ENCODE measurements at places on chromosomes 1 and 21. TPM values are rescaled to one million over a fixed set of nuclear protein-coding genes. Genes with fewer than 3 reads are reported as not detected.

The DIRAS3 gene
- total RNA-seq: not detected

The RNF186 gene
- total RNA-seq: not detected

The WNT2B gene
- total RNA-seq: 0.27 TPM

The CELA3B gene
- not detected for total RNA-seq

The TOMM20 gene
- total RNA-seq: 75.8 TPM

The OR10Z1 gene
- total RNA-seq: not detected

The THEMIS2 gene
- 99.0 TPM for total RNA-seq

The CHI3L1 gene
- not detected for total RNA-seq

The LMOD1 gene
- total RNA-seq: not detected

The TMCO4 gene
- total RNA-seq: 14.7 TPM

The GPATCH4 gene
- 46.6 TPM for total RNA-seq

The S100A12 gene
- not detected for total RNA-seq

The PLEKHN1 gene
- total RNA-seq: 2.4 TPM

The KLHL21 gene
- 26.0 TPM for total RNA-seq

The KRTAP10-10 gene
- not detected for total RNA-seq

The RGS8 gene
- total RNA-seq: not detected

The APCS gene
- total RNA-seq: not detected

The GNG4 gene
- 3.7 TPM for total RNA-seq

The TENT5C gene
- 14.7 TPM for total RNA-seq

The TP73 gene
- 1.4 TPM for total RNA-seq

The FAM3B gene
- not detected for total RNA-seq

The ANGPTL3 gene
- not detected for total RNA-seq

The PCSK9 gene
- not detected for total RNA-seq

The DISC1 gene
- total RNA-seq: 14.0 TPM

The CRYZL1 gene
- 34.6 TPM for total RNA-seq

The TSPAN2 gene
- 1.1 TPM for total RNA-seq

The MAP10 gene
- 4.5 TPM for total RNA-seq

The CFAP126 gene
- not detected for total RNA-seq

The TSTD1 gene
- 40.8 TPM for total RNA-seq

The LCE1E gene
- total RNA-seq: not detected

The OR6K3 gene
- not detected for total RNA-seq

The OR2L5 gene
- total RNA-seq: not detected

The MASP2 gene
- not detected for total RNA-seq

The SLC6A17 gene
- not detected for total RNA-seq

The TACSTD2 gene
- not detected for total RNA-seq

The S100B gene
- total RNA-seq: 0.49 TPM

The FAM110D gene
- not detected for total RNA-seq

The C1orf21 gene
- total RNA-seq: 5.8 TPM

The PLD5 gene
- not detected for total RNA-seq

The PEF1 gene
- total RNA-seq: 53.3 TPM
